ENCODE measurements at places on chromosomes 4 and X. TPM values are rescaled to one million over a fixed set of nuclear protein-coding genes. Genes with fewer than 3 reads are reported as not detected.
A peak's percentile ranks its signal among the peaks of the same experiment; 100 is the strongest.

The AMTN gene
- not detected for total RNA-seq

- peak; percentile 2 for DNase-seq
Measured at GRCh38 chrX:109378281-109378680, 103.6 kb downstream of the GUCY2F start.

DNA sequence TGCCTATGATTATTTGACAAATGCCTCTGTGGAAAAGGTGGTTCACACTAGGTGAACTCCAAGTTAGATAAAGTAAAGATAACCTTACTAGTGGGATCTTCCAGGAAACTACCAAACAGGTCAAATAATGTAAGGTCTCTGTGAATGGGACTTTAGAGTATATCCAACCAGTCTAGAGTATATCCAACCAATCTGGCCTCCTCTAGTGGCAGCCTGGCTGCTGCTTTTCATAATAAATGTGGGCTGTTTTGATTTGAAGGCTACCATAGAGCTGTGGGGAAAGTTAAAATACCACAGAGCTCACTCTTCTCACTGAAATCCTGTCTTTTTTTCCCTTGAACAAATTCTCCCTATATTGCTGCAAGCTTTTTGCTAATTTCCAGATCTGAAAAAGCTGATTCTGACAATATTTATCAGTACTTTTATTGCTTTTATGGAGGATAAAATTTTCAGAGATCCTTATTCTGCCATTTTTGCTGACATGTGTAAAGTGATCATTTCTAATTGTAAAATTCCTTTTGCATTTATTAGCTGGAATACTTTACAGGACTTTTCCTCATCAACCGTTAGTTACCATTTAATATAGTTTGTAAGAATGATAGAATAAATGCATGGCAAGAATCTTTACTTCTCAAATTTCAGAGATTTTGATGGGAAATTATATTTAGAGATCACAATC is 111.3 kb downstream of the TET2 start:
- no peak for DNase-seq

GRCh38 chrX:51899741-51900140 is 6.3 kb downstream of the MAGED1 start:
- DNase-seq: peak; percentile 31

DNA sequence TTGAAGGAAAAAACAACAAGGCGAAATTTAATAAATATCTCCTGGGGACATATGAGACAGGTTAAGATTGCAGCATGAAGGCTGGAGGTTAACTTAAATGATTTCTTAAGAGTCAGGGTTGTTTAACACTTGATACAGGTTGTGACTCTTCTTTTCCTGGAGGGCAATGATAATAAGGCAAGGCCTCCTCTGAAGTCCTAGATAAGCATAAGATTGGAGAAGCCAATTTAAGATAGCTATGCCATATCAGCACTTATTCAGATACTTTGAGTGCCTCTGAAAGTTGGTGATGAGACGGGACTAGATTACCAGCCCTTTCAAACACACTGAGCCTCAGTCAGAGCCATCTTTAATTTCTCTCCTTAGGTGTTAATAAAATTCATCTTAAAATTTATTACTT is 350.8 kb downstream of the FBXO8 start:
- DNase-seq: no peak

Data from fibroblast of the aortic adventitia (primary cell).